ENCODE measurements at places on chromosomes 1 and 21. TPM values are rescaled to one million over a fixed set of nuclear protein-coding genes. Genes with fewer than 3 reads are reported as not detected.

Gene PROK1
- not detected for total RNA-seq

Gene PLEKHA6
- 0.63 TPM for total RNA-seq

Gene LENEP
- 0.33 TPM for total RNA-seq

Gene PTPRC
- total RNA-seq = 0.39 TPM

Gene TEDDM1
- not detected for total RNA-seq

Gene LHX8
- total RNA-seq = not detected

Gene NTMT2
- total RNA-seq = not detected

Gene ITGB3BP
- 16.1 TPM for total RNA-seq

Gene LCE2B
- total RNA-seq = not detected

Gene CD53
- not detected for total RNA-seq

Gene C8A
- not detected for total RNA-seq

Gene LCE2D
- not detected for total RNA-seq

Gene AJAP1
- 0.65 TPM for total RNA-seq

Gene PCNX2
- total RNA-seq = 24.5 TPM

Gene VWA5B1
- not detected for total RNA-seq

Gene SPRR3
- not detected for total RNA-seq

Gene KLHDC8A
- not detected for total RNA-seq

Gene DSCAM
- total RNA-seq = not detected

Gene TLR5
- total RNA-seq = 0.36 TPM

Gene NHLH1
- 0.07 TPM for total RNA-seq

Gene VHLL
- 0.92 TPM for total RNA-seq

Gene S100A11
- total RNA-seq = 77.9 TPM

Gene PLXNA2
- total RNA-seq = 18.3 TPM

Gene SLAMF1
- not detected for total RNA-seq

Gene CFAP45
- total RNA-seq = 0.73 TPM

Gene CA6
- not detected for total RNA-seq

Gene AMY1A
- not detected for total RNA-seq

Gene CASQ2
- not detected for total RNA-seq

Gene NIBAN1
- 152 TPM for total RNA-seq

Gene EVA1C
- total RNA-seq = 8.5 TPM

Gene AQP10
- total RNA-seq = 0.13 TPM

Gene CD1B
- total RNA-seq = not detected

Gene MEX3A
- 1.2 TPM for total RNA-seq

Gene DPM3
- 18.5 TPM for total RNA-seq

Gene RNF207
- 11.1 TPM for total RNA-seq
